Bronchial epithelial cell (primary cell): ENCODE measurements at places on chromosomes 13 and 19. TPM values are rescaled to one million over a fixed set of nuclear protein-coding genes. Genes with fewer than 3 reads are reported as not detected.

DUXA gene
- total RNA-seq = not detected in 2 replicates

GRCh38 chr13:69585656-69586055 is 522.0 kb upstream of the ATXN8OS start:
- DNase-seq = no peak

DNA sequence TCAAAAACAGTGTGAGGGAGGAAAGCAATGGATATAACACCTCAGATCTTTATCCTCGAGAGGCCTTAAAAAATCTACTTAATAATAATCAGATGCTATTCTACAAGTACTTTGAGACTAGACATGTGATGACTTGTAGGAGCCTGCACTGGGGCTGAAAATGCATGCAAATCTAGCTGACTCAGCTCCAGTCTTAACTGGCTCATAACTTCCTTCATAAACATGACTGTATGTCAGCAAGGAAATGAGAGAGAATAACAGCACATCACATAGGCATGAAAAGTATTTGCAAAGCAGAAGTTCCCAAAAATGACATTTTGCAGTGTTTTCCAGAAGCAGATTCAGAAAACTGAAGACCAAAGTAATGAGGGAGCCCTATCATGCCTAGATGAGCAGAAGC is 38.1 kb downstream of the PSG5 start:
- DNase-seq = peak; percentile 99

DNA sequence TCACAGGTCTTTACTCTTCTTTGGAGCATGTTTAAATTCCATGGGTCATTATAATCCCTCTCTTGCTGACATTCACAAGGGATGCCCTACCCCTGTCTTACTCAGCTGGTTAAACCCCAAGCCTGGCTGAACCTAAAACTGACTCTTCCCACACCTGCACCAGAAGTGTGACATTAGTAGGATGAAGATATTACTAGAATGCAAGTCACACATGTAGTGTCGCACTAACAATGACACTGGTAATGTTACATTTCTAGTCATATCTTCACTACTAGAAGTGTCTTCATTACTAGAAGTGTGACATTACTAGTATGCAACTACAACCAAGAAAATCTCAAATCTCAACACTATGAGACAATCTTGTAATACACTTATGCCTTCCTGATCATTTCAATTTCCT is 14.2 kb downstream of the ZAR1L start:
- no peak for DNase-seq
